ENCODE measurements at places on chromosomes 5 and 9.

DNA sequence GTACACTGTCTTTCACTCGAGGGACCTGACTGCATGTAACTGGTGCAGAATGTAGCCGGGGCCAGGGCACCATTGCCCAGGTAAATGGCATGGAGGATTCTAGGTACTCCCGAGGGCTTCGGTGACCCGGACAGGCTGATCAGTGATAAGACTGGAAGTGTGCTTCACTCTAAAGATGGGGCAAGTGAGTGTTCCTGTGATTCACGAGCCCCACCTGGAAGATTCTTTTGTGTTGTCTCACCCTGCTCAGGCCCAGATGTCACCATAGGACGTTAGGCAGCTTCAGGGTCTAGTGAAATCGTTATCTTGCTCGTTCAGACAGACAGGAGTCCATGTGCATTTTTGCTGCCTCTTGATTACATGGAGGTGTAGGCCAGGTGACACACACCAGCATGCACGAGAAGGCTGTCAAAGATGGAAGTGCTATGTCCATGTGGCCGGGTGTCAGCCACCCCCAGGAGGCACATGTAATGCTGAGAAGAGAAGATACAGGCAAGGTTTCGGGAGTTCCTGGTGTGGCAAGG, 73.9 kb downstream of the WNK2 start:
- DNase-seq = no peak

- no peak for DNase-seq
Measured at GRCh38 chr5:178417391-178417811, 172.8 kb downstream of the COL23A1 start.

GRCh38 chr9:89179895-89180734, 1.5 kb upstream of the SHC3 start:
- DNase-seq = peak; percentile 97

GRCh38 chr5:107157809-107158208, 512.9 kb downstream of the EFNA5 start:
- DNase-seq = no peak

DNA sequence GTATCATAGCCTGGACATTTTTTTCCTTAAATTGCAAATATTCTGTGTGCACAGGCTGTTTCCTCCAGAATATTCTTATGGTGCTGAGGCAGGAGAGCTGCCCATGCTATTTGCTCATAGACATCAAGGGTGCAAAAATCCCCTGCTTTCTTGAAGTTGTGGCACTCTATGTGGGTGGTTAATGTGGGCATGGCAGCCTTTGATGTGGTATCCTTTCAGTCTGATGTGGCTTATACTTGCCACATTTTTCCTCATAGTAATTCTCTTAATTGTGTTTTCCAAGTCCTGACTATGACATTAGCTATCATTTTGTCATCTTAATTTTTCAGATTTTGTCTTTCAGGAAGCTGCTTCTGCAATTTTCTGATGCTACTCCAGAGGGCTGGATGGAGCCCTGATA, 353.3 kb downstream of the YTHDC2 start:
- DNase-seq = no peak
